ENCODE measurements at places on chromosomes 4 and X. TPM values are rescaled to one million over a fixed set of nuclear protein-coding genes. Genes with fewer than 3 reads are reported as not detected.

Gene TMSB4X
- total RNA-seq, result 1,134 TPM

DNA sequence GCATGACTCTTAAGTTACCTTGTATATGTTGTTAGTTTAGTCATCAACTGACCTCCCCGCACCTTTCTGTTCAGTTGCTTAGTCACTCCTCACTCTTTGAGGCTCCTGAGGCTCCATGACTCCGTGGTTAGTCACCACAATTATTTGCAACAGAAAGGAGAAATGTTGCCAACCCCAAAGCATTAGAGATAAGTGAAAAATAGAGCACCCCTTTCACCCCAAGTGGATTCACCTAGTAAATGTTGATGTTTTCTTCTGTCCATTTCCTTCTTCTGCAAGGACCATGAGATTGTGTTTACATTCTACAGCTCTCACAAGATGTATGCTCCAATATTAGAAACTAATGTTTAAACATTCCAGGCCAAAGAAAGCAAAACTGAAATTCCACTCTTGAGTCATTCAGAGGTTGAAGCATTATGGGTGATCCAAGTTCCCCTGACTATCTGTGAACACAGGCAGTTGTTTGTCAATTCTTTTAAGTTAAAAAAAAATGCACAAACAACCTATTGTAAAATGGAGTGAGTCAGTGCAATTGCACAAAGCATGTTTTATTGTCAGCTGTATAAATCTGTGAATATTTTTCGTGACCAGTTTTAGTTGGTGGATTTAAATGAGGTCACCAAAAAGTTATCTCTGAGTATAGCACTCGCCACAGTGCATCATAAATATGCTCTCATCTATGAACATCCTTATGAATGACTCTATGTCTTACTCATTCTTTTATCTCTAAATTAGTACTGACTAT lies 552.4 kb upstream of the MAGEB2 start:
- DNase-seq, result no peak

DNA sequence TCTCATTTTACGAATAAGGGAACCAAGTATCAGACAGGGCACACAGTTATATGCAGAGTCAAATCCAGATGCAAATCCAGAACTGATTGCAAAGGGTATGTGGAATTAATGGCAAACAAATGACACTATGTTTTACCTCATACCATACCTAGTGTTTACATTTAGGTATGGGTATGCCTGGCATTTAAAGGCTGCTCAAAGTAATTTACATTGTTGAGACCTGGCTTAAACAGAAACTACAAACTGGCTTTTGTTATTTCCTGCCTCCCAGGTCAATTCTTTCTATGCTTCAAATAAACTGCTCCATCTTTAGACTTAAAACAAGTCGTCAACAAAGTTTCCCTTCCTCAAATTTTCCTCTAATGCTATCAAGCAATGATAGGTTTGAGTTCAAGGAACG lies 33.7 kb downstream of the ANKRD17 start:
- no peak for DNase-seq

Gene MAGEA2B
- not detected for total RNA-seq

Gene SMIM9
- not detected for total RNA-seq

- no peak for DNase-seq
Observed at GRCh38 chr4:151489462-151490203, 80.7 kb downstream of the FHIP1A start.
